ENCODE measurements at places on chromosomes 11 and 22.

- no peak for DNase-seq
Measured at GRCh38 chr11:42524534-42525227, 787.1 kb upstream of the API5 start.

- no peak for DNase-seq
Measured at GRCh38 chr11:63944987-63945386, 6.2 kb downstream of the NAA40 start.

- DNase-seq, result no peak
Measured at GRCh38 chr11:10407749-10408685, 47.0 kb upstream of the AMPD3 start.

DNA sequence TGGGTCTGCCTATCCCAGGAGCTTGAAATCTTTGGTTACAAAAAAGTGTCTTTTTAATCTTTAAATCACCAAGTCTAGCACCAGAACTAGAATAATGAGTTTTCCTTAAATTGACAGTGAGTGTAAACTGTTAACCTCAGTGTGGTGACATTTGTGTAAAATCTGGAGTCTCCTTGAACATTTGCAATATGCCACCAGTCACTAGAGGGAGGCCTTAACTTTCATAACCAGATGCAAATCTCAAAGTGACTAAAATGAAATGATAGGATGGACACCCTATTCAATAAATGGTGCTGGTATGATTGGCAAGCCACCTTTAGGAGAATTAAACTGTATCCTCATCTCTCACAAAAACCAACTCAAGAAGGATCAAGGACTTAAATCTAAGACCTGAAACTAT lies 8.3 kb upstream of the SCGB1D2 start:
- DNase-seq, result no peak

DNA sequence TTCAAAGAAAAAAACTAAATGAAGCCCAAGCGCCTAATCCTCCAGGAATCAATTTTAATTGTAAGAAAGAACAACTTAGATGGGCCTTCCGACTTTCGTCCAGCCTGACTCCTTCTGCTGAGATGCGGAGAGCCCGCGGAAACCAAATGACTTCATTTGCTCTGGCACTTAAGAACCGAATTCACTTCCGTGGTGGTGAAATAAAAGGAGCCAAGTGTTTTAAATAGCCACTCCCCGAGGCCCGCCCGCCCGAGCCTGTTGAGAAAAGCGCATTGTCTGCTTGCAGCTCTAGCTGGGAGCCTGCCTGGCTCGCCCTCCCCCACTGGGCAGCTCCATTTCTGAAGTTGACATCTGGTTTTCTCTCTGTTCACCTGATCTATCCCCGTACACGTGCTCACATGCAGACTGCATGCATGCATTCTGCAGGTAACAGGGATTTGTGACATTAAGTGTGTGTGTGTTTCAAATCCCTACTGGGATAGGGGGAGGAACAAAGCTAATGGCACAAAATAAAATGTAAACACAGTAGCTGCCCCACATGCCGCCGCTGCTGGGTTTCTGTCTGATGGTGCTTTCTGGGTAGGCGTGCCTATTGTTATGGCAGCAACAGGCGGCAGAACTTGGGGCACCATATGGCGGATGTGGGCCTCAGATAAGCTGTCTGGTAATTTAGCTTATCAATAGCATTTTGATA lies 6.2 kb downstream of the TEAD1 start:
- no peak for DNase-seq

GRCh38 chr11:31422703-31423102 lies 53.0 kb downstream of the DNAJC24 start:
- no peak for DNase-seq

GRCh38 chr11:10653946-10654810 lies 39.4 kb downstream of the IRAG1 start:
- DNase-seq, result no peak

DNA sequence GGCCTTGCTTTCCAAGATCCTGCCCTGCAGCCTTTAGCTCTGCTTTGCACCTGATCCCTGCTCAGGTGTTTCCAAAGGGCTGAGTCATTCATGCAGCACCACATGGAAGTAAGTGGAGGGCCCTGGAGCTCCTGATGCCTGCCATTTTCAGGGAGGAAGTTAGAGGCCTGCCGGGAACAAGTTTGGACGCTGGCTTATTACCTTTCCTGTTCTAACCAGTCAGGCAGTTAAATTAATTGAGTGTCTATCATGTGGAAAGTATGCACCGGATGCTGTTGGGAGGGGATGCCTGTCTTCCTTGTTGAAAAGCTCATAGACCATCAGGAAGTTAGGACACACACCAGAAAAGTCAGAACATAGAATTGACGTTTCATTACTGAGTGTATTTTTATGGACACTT lies 73.7 kb upstream of the PLET1 start:
- DNase-seq, result no peak

DNA sequence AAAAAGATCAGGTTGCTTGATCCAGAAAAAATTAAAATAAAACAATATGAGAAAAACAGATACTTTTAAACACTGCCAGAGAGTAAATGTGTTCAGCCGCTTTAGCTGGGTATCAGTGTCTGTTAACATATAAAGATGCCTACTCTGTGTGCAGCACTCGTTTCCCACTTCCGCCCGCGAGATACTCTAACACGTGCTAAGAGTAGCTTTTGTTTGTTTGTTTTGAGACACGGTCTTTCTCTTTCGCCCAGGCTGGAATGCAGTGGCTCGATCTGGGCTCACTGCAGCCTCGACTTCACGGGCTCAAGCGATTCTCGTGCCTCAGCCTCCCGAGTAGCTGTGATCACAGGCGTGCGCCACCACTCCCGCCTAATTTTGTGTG lies 531 bp upstream of the MEN1 start:
- DNase-seq, result no peak

DNA sequence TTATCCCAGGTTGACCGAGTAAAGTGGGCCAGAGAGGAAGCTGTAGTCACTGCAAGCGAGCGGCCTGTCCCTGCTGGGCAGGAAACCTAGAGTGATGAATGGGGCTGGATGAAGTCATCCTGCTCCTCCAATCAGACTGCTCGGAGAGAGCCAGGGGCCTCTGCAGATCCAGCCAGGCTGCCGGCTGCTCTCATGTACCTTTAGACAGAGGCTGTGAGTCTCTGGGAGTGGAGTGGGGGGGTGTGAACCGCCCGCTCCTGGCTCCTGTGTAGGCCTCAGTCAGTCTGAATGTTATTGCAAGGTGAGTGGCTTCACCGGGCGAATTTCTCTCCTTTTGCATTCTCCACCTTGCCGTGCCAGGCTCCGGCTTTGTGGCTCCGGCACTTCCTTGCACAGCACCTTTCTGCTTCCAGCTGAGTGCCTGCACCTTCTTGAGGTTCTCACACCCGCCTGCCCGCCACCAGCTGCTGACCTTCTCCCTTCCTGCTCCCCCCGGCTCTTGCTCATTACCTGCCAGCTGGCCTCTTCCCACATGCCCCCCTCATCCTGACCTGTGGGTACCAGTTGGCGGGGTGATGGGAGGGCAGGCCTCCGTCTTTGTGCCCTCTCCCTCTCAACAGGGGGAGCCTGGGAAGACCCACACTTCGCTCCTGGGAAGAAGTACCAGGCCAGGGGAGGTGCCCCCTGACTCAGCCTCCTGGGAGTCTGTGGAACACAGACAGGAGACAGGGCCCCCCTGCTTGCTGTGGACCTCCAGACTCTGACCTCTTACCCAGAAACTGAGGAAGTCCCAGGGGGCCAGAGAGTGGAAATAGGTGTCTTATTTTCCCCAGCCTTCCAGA lies 79.9 kb downstream of the GRAMD1B start:
- DNase-seq, result no peak

DNA sequence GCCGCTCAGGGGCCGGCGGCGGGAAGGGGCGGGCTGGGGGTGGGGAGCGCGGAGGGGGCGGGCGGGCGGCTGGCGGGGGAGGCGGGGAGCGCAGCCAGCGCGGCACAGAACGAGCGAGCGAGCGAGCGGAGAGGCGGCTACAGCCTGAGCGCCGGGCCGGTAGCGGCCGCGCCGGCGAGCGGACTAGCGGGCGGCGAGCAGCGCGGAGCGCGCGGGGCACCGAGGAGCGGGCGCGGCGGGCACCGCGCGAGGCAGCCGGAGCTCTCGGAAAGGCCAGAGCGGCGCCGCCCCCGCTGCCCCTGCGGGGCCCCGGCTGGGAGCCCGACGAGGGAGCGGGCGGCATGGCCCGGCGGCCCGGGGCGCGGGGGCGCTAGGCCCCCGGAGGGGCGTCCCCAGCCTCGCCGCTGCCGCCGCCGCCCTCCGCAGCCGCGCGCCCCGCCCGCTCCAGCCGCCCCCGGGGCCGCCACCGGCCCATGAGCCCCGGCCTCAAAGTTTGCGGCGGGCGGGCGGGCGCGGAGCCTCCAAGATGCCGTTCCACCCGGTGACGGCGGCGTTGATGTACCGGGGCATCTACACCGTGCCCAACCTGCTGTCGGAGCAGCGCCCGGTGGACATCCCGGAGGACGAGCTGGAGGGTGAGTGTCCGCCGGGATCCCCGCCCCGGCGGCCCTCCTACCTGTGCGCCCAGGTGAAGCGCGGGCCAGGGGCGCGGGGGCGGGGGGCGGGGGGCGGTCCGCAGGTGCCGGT lies at the start of gene CABP7:
Gene CABP7, plus strand, starts transcription at position 105 of the 747 bp plus-strand sequence. Its CDS starts 422 bp downstream, at position 527.
- no peak for DNase-seq

DNA sequence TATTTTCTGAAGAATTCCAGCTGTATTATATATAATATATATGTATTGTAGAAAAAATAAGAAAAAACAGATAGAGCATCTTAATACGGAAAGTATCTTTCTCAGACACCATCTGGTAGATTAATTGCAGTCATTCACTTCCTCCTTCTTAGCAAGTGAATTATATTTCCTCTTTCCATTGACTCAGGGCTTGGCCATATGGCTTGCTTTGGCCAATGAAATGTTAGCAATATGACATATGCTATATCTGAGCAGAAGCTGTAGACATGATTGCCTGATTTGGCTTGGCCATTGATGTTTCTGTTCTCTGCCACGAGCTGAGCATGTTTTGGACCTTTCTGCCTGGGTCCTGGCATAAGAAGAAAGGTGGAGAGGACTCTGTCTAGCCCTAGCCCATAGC lies 34.4 kb upstream of the ZBED5 start:
- DNase-seq, result no peak

GRCh38 chr11:71240865-71241691 lies 11.3 kb downstream of the SHANK2 start:
- no peak for DNase-seq

GRCh38 chr11:64353715-64354506 lies 5.1 kb upstream of the RPS6KA4 start:
- DNase-seq, result no peak

- DNase-seq, result peak; percentile 53
Measured at GRCh38 chr22:50544078-50544745, 1.5 kb upstream of the KLHDC7B start.

DNA sequence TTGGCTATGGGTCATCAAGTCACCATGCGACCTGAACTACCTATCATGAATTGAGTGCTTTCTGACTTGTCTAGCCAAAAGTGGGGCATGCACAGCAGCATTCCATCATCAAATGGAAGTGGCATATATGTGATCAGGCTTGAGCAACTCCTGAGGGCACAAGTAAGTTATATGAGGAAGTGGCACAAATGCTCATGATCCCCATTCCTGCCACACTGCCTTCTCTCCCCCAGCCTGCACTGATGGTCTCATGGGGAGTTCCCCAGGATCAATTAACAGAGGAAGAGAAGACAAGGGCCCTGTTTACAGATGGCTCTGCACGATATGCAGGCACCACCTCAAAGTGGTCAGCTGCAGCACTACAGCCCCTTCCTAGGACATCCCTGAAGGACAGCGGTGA lies 21.8 kb downstream of the MS4A4E start:
- DNase-seq, result no peak

GRCh38 chr11:125245299-125245698 lies 80.7 kb downstream of the PKNOX2 start:
- DNase-seq, result no peak

DNA sequence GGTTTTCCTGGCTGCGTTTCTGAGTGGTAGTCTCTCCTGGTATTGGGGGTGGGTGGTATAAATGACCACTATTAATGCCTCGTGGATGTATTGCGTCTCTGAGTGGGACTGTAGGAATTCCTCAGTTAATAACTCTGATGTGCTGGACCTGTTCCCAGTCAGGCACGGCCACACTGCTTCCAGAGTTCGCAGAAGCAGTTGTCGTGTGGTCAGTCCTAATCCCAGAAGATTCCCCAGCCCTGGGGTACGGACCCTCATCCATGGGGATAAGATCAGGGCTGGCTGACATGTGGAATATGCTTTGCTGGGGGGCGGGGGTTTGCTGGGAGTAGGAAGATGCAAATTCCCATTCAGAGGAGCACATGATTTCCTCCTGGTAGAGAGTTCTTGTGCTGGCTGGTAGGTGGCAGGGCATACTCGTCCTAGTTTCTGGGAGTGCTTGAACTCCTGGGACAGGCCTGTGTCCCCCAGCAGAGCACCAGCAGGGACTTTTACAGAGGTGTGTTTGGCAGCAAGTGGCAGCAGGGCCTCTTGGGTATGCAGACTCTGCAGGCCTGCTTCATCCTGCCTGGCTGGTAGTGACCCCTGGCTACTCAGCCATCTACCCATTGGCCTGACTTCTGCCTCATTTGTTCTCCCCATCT lies 157.4 kb downstream of the NAV2 start:
- no peak for DNase-seq

- DNase-seq, result no peak
Measured at GRCh38 chr11:68377389-68377795, 65.0 kb downstream of the LRP5 start.

DNA sequence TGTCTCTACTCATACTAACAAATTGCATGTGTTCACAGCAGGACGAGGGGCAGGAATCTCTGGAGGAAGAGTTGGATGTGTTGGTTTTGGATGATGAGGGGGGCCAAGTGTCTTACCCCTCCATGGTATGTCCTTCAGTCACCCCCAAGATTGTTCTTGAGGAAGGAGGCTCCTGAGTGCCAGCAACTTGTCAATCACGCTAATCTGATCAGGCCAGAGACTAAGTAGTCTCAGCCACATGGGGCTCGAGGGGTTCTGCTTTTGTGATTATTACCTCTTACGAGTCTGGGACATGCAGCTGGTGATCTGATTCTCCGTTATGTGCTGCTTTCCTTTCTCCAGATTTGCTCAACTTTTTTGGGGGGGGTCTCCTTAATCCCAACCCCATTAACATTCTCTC lies 54.3 kb downstream of the CTNND1 start:
- no peak for DNase-seq

GRCh38 chr11:64583296-64584262 lies 7.4 kb upstream of the SLC22A12 start:
- DNase-seq, result no peak

- DNase-seq, result no peak
Measured at GRCh38 chr11:2790568-2790921, 90.8 kb upstream of the KCNQ1OT1 start.

DNA sequence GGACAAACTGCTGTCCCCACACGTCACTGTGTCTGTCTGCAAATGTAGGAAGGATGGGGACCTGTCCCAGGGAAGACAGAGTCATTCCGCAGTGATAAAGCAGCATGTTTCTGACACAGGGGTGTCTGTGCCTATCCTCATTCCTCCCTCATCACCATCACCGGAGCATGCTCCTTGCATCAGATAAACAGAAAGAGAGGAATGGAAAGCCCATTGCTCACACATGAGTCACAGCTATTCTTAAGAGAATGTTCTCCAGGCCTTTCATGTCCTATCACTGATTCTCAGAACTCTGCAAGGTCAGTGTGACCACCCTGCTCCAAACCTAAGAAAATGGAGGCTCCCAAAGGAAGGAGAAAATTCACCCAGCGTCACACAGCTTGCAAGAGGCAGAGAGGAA lies 38.9 kb downstream of the ZNF195 start:
- no peak for DNase-seq

GRCh38 chr11:115624065-115624464 lies 119.8 kb upstream of the CADM1 start:
- DNase-seq, result no peak

Data from stimulated activated CD8-positive, alpha-beta memory T cell treated with anti-CD3 and anti-CD28 coated beads, Interleukin-15, amount 100 ng/mL, for 24 hours (primary cell).